Fibroblast of mammary gland (primary cell): ENCODE measurements at places on chromosomes 1 and 21.
A peak's percentile ranks its signal among the peaks of the same experiment; 100 is the strongest.

DNA sequence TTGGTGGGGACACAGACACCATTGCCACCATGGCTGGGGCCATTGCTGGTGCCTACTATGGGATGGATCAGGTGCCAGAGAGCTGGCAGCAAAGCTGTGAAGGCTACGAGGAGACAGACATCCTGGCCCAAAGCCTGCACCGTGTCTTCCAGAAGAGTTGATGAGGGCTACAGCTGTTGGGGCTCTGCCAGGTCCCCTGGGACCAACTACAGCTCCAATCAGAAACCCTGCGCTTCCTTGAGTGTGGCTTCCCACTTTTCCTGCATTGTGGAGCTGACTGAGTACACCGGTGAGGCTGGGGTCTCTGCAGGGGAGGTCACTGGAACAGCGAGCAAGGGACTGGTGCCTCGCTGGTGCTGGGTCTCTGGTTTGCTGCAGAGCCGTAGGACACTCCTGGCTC is 4.5 kb downstream of the ADPRS start:
- no peak for DNase-seq

DNA sequence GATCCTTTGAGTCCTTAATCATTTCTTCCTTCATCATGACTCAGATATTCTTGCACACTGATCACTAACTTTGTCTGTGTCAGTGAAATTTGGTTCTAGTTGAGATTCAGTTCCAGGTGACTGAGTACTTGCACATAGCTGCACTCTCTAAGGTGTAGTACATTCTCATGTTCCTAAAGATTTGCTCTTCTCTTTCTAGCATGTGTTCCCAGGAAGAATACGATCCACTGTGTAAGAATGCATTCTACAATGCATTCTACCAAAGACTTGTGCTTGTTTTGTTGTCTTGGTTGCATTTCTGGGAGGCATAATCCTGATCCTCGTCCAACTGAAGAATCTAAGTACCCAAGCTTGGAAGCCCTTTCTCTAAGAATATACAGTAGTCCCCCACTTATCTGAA is 104.3 kb upstream of the CDC42BPA start:
- DNase-seq: peak; percentile 20

DNA sequence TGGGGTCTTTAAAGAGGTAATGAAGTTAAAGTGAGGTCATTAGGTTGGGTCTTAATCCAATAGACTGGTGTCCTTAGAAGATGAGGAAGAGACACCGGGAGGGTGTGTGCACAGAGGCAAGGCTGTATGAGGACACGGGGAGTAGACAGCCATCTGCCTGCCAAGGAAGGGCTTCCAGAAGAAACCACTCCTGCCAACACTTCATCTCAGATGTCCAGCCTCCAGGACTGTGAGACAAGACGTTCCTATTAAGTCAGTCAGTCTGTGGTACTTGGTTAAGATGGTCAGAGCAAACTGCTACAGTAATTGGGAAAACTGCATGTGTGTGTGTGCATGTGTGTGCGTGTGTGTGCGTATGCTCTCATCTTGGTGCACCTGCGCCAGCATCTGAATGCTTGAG is 77.1 kb downstream of the RYR2 start:
- no peak for DNase-seq

- DNase-seq: no peak
Measured at GRCh38 chr1:41532206-41532975, 47.9 kb upstream of the EDN2 start.
